ENCODE measurements at places on chromosomes 6 and 20. TPM values are rescaled to one million over a fixed set of nuclear protein-coding genes. Genes with fewer than 3 reads are reported as not detected.

GRCh38 chr6:15218401-15218800 lies 27.5 kb upstream of the JARID2 start:
- H3K4me3 ChIP-seq, result no peak overlapping the region
- no peaks in the 10 kb centered on the region for H3K27me3 ChIP-seq
- no peak for DNase-seq
- H3K27ac ChIP-seq, result no peak overlapping the region

GRCh38 chr20:25285091-25285647 lies 37.3 kb downstream of the PYGB start:
- H3K27ac ChIP-seq, result no peak overlapping the region
- H3K27me3 ChIP-seq, result no peaks in the 10 kb centered on the region
- peaks cover 23% of the 10 kb centered on the region for H3K36me3 ChIP-seq
- no peak overlapping the region for H3K4me3 ChIP-seq
- H3K4me1 ChIP-seq, result peaks cover 9% of the 10 kb centered on the region
- DNase-seq, result no peak

GRCh38 chr20:56463428-56463827 lies 5.0 kb upstream of the RTF2 start:
- H3K4me1 ChIP-seq, result peaks cover 78% of the 10 kb centered on the region
- H3K27ac ChIP-seq, result peak overlapping the region; percentile 82
- DNase-seq, result peak; percentile 72

DNA sequence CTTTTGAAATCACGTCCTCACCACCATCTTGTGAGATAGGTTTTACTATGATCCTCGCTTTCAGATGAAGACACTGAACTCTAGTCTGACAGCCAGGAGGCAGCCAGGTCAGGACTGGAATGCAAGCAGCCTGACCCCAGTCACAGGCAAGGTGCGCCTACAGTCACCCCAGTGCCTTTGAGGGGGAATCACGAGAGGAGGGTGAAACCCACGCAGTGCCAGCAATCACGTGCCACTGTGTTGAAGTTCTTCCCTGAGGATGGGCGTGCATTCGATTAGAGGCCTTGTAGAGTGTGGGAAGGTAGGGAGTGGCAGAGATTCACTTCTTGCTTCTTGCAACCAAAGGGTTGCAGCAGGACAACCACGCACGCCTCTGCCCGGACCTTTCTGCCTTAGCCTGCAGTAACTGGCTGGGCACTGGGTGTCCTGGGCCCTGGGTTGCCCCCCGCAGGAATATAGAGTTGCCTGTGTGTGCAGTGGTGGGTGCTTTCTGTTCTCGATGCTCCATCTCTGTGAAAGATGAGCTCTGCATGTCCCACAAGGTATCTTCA lies 33.7 kb upstream of the IRF4 start:
- DNase-seq, result no peak
- H3K27me3 ChIP-seq, result no peaks in the 10 kb centered on the region
- H3K36me3 ChIP-seq, result no peaks in the 10 kb centered on the region
- H3K4me1 ChIP-seq, result peaks cover 16% of the 10 kb centered on the region
- H3K4me3 ChIP-seq, result no peak overlapping the region
- H3K27ac ChIP-seq, result no peak overlapping the region

DNA sequence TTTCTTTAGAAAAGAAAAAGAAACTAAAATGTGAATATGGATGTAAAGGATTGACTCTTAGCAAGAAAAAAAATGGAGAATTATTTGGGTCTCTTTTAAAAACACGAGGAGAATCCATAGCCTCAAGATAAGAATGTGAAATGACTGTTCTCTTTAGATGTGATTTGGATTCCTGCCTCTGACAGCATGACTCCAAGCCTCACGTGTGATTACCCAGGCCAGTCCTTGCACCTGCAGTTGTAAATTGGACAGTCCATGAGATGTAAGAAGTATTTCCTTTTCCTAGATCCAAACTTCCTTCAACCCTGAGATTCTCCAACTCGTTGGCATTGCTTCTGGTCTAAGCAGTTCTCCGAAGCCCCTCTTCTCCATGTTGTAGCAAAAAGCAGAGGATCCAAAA lies 31.9 kb downstream of the SLC2A12 start:
- H3K27ac ChIP-seq, result no peak overlapping the region
- H3K4me1 ChIP-seq, result peaks cover 2% of the 10 kb centered on the region
- no peaks in the 10 kb centered on the region for H3K36me3 ChIP-seq
- no peak overlapping the region for H3K4me3 ChIP-seq
- no peak for DNase-seq

GRCh38 chr6:158068893-158069799 lies 87.5 kb downstream of the SYNJ2 start:
- H3K4me1 ChIP-seq, result peaks cover 44% of the 10 kb centered on the region
- no peak overlapping the region for H3K4me3 ChIP-seq
- H3K36me3 ChIP-seq, result peaks cover 44% of the 10 kb centered on the region

DNA sequence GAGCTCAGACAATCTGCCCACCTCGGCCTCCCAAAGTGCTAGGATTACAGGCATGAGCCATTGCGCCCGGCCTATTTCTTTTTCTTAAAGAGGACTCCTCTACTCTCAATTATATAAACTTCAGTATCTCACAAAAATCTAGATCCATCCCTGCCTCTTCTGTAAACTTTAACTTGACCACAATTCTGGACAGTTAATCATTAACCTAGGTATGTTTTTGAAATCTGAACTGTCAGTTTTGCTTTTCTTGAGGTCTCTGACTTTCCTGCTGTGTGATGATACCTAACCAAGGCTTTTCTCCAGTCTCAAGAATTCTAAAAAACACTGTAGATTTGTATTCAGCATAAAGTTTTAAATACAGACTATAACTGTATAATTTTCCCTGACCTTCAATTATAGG lies 388.2 kb upstream of the SYNCRIP start:
- H3K27me3 ChIP-seq, result no peaks in the 10 kb centered on the region
- no peaks in the 10 kb centered on the region for H3K4me1 ChIP-seq
- H3K4me3 ChIP-seq, result no peak overlapping the region
- H3K36me3 ChIP-seq, result no peaks in the 10 kb centered on the region
- no peak overlapping the region for H3K27ac ChIP-seq
- no peak for DNase-seq

DNA sequence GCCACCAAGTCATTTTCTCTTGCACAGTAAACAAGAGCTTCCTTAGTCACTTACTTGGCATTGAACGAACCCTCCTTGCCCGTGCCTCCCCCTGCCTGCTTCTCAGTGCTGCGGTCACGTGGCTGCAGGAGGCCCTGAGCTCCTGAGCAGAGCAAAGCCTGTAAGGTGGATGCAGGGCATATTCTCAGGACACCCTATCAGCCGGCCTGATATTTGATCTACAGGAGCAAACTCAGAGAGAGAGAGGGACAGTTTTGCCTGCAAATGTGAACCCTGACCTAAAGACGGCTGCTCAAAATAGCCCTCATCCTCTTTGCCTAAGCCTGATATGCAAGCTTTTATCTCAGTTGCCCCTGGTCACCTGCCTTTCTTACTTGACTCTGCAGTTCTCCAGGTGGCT lies 93.0 kb upstream of the POPDC3 start:
- H3K4me3 ChIP-seq, result no peak overlapping the region
- no peaks in the 10 kb centered on the region for H3K27me3 ChIP-seq
- H3K27ac ChIP-seq, result no peak overlapping the region
- H3K36me3 ChIP-seq, result peaks cover 18% of the 10 kb centered on the region
- no peak for DNase-seq

- H3K36me3 ChIP-seq, result no peaks in the 10 kb centered on the region
- DNase-seq, result no peak
- peaks cover 5% of the 10 kb centered on the region for H3K4me1 ChIP-seq
Measured at GRCh38 chr6:160141001-160141726, 19.5 kb downstream of the SLC22A1 start.

- peak overlapping the region; percentile 79 for H3K4me3 ChIP-seq
- no peaks in the 10 kb centered on the region for H3K27me3 ChIP-seq
- peak overlapping the region; percentile 82 for H3K27ac ChIP-seq
- peaks cover 38% of the 10 kb centered on the region for H3K4me1 ChIP-seq
Measured at GRCh38 chr6:89146718-89147700, 1.2 kb downstream of the PM20D2 start.

DNA sequence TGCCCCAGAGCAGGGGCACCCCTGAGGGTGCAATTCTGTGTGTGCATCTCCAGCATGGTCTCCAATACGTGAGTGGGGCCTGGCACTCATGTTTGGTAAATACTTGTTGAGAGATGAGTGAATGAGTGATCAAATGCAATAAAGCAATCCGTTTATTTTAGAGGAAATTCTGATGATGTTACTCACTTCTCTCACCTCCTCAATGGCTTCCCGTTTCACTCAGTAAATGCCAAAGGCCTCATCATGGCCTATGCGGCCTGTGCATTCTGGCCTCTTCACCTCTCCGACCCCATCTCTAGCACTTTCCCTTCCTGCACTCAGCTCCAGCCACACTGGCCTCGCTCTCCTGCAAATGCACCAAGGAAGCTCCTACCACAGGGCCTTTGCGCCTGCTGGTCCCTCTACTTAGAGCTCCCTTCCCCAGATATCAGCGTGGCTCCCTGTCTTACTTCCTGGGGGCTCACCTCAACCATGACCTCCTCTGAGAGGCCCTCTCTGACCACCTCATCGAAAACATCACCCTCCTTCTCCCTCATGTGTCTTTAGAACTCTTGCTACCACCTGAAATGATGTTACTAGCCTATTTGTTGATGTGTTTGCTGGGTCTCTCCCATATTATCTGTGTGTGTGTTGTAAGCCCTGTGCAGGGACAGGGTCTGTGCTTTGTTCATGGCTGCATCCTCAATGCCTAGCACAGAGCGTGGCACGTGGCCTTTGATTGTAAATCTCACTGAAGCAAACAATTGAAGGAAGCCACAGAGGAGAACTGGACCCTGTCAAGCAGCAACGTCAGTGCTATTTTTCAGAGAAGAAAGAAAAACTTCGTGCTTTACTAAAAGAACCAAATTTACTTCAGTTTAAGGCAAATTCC lies 42.6 kb downstream of the RAB44 start:
- DNase-seq, result no peak
- no peaks in the 10 kb centered on the region for H3K27me3 ChIP-seq
- peaks cover 18% of the 10 kb centered on the region for H3K4me1 ChIP-seq
- H3K27ac ChIP-seq, result no peak overlapping the region
- no peaks in the 10 kb centered on the region for H3K36me3 ChIP-seq

DNA sequence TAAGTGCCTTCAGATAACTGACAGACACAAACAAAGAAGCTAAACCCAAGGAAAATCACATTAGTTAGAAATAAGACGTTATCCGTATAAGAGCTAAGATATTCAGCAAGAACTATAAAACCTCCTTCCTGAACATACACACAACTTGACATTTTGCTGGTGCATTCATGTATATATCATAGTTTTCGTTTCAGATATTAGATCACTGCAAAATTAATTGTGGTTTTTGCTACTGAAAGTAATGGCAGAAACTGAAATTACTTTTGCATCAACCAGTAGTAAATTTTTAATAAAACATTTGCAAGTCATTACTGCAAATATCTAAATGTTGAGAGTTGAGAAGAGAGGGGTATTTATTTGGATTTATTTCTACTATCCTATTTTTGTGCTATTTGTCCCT lies 26.1 kb upstream of the KCNQ5 start:
- no peaks in the 10 kb centered on the region for H3K36me3 ChIP-seq
- H3K27ac ChIP-seq, result no peak overlapping the region
- H3K27me3 ChIP-seq, result peaks cover 8% of the 10 kb centered on the region

DNA sequence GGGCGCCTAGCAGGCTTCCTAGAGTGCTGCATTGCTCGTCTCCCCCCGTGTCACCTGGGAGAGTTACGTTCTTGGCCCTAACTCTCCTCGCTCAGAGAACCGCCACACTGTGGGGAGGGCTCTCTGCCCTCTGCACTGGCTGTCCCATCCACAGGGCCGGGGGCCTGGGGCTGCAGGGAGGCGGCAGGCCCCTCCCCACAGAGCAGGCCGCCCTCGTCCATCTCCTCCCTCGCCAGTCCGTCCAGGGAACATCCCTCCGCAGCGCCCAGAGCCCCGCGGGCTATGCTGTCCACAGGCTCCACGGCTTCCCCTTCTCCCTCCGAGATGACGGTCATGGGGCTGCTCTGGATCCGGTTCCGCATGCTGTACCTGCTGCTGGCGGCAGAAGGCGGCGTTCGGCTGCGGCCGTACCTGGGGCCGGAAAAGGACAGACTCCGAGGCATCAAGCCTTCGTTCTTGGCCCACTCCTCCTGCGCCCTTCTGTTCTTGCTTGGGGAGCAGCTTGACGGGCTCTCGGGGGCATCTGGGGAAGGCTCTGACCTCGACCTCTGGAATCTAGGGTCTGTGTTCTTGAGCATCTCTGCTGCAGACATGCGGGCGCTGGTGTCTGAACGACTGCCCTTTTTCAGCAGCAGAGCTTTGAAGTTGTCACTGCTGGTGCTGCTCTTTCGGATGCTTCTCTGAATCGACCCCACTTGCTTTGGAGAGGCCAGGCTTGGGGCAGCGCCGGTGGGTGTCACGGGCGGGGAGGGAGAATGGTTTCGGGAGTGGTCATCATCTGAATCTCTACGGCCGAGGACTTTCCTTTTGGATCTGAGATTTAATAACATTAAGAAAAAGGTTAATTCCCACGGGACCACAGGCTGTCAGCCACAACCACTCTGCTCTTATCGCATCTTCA lies 20.2 kb downstream of the HEBP2 start:
- no peak overlapping the region for H3K4me3 ChIP-seq
- H3K36me3 ChIP-seq, result no peaks in the 10 kb centered on the region
- peaks cover 12% of the 10 kb centered on the region for H3K4me1 ChIP-seq
- no peak overlapping the region for H3K27ac ChIP-seq
- H3K27me3 ChIP-seq, result no peaks in the 10 kb centered on the region

- peak overlapping the region; percentile 66 for H3K27ac ChIP-seq
- DNase-seq, result peak; percentile 43
- H3K4me3 ChIP-seq, result no peak overlapping the region
- H3K27me3 ChIP-seq, result no peaks in the 10 kb centered on the region
- peaks cover 31% of the 10 kb centered on the region for H3K36me3 ChIP-seq
Measured at GRCh38 chr20:25706793-25707192, 10.1 kb upstream of the ZNF337 start.

- H3K4me3 ChIP-seq, result no peak overlapping the region
- peak overlapping the region; percentile 68 for H3K27ac ChIP-seq
- no peaks in the 10 kb centered on the region for H3K27me3 ChIP-seq
- peaks cover 19% of the 10 kb centered on the region for H3K36me3 ChIP-seq
Measured at GRCh38 chr20:32447136-32448027, 89.3 kb downstream of the ASXL1 start.

- H3K4me1 ChIP-seq, result no peaks in the 10 kb centered on the region
Measured at GRCh38 chr6:117303323-117303722, 38.0 kb downstream of the VGLL2 start.

GRCh38 chr6:147949981-147950622 lies 392.5 kb upstream of the SASH1 start:
- H3K4me1 ChIP-seq, result no peaks in the 10 kb centered on the region
- no peaks in the 10 kb centered on the region for H3K27me3 ChIP-seq
- no peak overlapping the region for H3K27ac ChIP-seq
- no peaks in the 10 kb centered on the region for H3K36me3 ChIP-seq

The WRNIP1 gene
- 49.6 TPM for total RNA-seq

The PRDM13 gene
- total RNA-seq, result not detected

The MOG gene
- not detected for total RNA-seq

The MYLK4 gene
- total RNA-seq, result 0.26 TPM

The TINAG gene
- total RNA-seq, result not detected

The AKAP12 gene
- 0.08 TPM for total RNA-seq

The KLC4 gene
- 11.1 TPM for total RNA-seq

The MEP1A gene
- not detected for total RNA-seq

The SLC4A11 gene
- 1.6 TPM for total RNA-seq

The GPR6 gene
- not detected for total RNA-seq

The MUC21 gene
- total RNA-seq, result not detected

The KCNQ5 gene
- 11.8 TPM for total RNA-seq

The CDC40 gene
- 25.9 TPM for total RNA-seq
